ENCODE measurements at places on chromosomes 2 and 18.

GRCh38 chr18:8380006-8380405 is 229.2 kb upstream of the RAB12 start:
- no peak for DNase-seq

- no peak for DNase-seq
These were observed 17.4 kb downstream of the ZNF532 start for GRCh38 chr18:58882044-58882443.

DNA sequence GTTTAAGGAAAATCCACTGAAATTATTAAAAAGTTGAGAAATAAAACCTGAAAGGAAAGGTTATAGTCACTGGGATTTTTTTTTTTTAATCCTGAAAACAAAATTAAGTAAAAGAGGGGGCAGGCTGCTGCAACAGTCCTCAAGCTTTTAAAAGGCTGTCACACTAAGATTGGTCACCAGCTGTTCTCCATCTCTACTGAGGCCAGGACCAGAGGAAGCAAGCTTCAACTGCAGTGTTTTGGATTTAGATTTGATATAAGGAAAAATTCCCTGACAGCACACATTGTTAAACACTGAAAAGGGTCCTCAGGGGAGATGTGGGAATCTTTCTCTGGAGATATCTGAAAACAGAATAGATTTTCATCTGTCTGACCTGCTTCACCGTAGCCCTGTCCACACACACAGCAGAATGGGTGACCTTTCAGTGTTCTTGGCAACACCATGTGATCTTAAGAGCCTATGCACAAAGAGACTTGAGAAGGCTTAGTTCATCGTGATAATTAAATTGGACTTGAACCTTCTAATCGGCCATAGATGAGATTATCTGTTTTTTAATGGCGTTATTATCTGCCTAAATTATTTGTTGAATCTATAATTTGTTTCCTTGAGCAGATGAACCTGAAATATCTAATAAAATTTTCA is 132.0 kb upstream of the BOD1L2 start:
- no peak for DNase-seq

DNA sequence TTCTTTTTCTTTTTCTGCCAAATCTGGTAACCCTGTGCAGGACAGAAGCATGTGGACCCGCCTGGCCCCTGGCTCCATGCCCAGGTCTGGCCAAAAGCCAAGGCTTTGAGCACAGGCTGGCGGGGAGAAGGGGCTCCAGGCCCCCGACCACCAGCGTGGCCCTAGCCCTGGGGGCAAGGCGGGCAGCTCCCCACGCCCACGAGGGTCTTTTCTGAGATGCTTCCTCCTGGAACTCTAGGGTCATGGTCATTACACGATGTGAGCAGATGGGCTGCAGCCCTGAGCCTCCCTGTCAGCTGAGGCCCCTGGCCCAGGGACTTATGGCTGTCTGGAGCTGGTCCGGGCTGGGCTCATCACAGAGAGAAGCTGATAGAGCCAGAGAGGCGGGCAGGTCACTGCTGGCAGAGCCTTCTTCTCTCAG is 5.7 kb upstream of the OTOS start:
- DNase-seq = no peak

All from CD4-positive, alpha-beta T cell treated with Interleukin-15 for 4 hours (primary cell).